Stimulated activated CD4-positive, alpha-beta T cell treated with anti-CD3 and anti-CD28 coated beads, TNF-alpha, amount 100 ng/mL, for 4 hours (primary cell): ENCODE measurements at places on chromosomes 12 and 14.
A peak's percentile ranks its signal among the peaks of the same experiment; 100 is the strongest.

DNA sequence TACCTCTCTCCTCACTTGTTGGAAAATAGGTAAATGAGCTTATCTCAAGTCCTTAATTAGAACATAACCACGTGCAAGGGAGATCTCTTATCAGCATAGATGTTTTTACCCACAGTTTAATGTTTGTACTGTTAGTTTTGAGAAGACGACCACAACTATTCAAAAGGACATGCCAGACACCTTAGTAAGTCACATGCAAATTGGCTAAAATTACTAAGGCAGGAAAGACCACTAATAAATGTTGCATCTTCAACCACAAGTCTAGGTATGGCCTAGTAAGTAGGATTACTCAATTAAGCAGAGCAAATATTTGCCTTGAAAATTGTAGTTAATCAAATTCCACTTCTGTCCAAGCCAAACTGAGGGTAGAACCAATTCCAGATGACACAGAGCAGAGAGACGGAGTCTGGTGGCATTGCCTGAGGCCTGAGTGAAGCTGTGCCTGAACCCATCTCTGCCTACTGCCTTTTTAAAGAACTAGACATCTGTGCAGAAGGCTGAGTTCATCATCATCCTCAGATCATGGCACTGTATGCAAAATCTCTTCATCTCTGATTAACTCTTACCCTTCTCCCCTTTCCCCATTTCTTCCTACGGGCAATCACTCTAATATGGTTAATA lies 29.7 kb upstream of the CHST11 start:
- DNase-seq: no peak

GRCh38 chr14:33756833-33757232 lies 194.0 kb downstream of the EGLN3 start:
- DNase-seq: no peak

GRCh38 chr14:103209054-103209453 lies 85.8 kb downstream of the TNFAIP2 start:
- no peak for DNase-seq

- DNase-seq: no peak
Measured at GRCh38 chr12:41055875-41056577, 132.1 kb upstream of the PDZRN4 start.

- no peak for DNase-seq
Measured at GRCh38 chr12:113241191-113242025, 20.1 kb downstream of the TPCN1 start.

DNA sequence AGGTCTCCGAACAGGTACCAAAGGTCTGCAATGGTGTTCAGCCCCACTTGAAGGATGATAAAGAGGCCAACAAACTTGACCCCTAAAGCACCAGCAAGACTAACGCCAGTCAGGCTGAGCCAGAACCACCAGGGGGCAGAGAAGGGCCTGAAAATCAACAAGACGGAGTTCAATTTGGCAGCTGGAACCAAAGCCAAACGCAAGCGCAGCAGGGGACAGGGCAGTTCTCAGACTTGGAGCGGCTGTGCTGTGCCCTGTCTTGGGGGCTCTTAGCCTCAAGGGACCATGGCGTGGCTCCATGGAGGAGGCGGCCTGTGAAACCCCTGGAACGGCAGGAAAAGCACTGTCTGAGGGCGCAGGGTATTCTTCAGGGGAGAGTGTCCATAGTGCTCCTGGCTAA lies 19.6 kb downstream of the POMT2 start:
- DNase-seq: peak; percentile 29

- no peak for DNase-seq
Measured at GRCh38 chr12:50099302-50100008, 4.4 kb upstream of the GPD1 start.

DNA sequence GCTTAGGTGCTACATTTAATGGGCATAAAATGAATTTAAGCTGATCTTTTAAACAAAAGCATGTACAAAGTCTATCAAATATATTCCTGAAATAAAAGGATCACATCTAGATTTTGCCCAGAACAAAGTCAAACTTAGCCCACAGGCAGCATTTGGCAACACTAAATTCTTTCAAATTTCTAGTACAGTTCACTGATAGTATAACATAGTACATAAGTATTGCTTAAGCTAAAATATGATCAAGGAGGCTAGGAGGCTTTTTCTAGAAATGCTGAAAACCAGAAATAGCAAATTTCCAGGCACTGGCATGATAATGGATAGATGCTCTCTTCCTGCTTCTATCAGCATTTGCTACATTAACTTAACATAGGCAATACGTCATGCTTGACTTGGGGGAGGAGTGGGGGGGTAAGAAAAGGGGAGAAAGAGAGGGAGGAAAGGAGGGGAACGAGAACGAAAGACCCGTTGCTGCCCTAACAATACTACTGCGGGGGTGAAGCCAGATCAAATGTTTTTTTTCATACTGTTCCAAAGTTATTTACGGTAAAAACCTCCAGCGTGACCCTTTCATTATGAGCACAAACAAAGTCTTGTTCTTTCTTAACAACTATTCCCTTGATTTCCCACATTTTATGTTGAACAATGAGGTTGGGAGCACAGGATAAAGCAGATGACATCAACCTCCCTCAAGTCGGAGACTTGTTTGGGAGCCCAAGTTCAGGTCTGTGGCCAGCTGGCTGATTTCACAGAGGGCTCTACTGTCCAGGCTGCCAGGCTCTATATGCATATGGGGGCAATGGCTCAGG lies 10.6 kb downstream of the TMED10 start:
- no peak for DNase-seq
